ENCODE measurements at places on chromosomes 5 and 9.

DNA sequence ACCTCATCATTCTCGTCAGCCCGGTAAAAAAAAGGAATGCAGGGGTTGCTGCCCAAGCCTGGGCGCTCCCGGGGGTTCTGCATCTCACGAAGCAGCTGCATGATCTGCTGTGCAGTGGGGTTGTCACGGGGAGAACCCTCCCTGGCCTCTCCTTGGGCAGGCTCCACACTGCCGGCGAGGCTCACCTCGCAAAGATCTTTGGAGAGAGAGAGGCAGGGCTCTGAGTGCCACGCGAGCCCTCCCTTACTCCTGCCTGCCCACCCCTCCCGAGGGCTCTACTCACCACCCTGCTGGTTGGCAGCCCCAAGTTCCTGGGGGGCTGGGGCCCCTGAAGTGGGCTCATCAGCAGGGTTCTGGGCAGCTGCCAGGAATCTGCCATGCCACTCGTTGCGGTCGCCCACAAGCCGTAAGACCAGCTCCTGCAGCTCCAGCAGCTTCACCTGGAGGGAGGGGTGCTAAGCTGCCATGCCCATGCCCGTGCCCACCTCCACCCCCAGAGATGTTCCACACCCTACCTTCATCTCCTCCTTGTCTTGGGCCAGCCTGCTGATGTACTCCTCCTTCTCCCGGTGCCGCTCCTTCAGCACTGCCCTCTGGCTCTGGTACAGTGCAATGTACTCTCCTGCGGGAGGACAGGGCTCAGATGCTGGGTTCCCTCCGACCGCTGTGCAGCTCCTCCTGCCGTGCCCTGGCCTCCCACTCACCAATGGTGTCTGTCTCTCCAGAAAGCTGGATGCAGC lies 18.6 kb downstream of the GOLGA2 start:
- no peak for DNase-seq

DNA sequence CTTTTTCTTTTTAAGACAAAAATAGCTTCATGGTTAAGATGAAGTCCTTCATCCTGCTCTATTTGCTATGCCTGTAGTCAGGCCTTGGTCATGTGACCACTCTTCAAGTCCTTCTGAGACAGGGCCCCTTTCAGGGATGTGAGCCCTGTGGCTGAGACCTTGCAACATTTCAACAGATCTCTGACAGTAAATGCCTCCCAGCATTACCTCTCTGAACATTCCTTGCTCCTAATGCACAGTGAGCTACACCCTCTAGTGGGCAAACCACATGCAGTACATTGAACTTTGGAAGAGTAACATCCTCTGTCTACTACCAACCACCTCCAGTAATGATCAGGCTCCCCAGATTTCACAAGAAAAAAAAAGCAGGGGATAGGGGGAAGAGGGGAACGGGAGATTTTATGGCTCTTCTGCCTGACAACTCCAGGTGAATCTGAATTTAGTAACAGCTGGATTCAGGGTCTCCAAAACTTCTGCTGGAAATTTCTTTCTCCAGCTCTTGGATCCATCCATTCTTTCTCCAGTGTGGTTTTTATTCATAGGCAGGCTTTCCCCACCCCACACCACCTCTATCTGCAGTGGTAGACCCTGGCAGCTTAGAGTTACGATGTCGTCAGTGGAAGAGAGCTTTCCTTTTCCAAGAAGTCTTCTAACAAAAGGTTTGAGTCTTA lies 8.9 kb upstream of the FBXO38 start:
- DNase-seq, result no peak

DNA sequence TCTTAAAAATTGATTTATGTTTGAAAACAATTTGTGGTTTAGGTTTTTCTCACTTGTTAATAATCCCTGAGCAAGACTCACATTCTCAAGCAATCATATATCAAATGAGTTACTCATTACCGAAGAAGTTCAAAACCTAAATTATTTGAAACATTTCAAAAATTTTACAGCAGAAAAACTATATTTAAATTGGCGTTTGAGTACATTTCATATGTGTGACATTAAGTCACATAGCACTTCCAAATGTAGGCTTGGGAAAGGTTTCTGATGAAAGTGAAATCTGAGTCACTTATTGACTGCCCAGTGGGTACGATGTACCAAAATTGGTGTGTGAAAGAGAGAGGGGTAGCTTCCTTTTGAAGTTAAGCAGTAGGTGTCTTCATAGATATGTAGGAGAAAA lies 411.4 kb upstream of the SGCD start:
- DNase-seq, result no peak

DNA sequence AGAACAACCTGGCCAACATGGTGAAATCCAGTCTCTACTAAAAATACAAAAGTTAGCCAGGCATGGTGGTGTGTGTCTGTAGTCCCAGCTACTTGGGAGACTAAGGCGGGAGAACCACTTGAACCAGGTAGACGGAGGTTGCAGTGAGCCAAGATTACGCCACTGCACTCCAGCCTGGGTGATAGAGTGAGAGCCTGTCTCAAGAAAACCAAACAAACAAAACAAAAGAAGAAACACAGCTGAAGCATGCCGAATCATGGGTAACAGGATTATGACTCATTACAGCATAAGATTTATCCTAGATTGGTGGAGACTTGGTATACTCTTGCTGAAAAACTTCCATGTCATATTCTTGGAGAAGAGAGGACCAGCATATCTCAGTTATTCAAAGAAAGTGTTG lies 236.7 kb upstream of the CCNH start:
- DNase-seq, result no peak

- DNase-seq, result no peak
Observed at GRCh38 chr5:91219803-91220371, 163.2 kb downstream of the ARRDC3 start.

DNA sequence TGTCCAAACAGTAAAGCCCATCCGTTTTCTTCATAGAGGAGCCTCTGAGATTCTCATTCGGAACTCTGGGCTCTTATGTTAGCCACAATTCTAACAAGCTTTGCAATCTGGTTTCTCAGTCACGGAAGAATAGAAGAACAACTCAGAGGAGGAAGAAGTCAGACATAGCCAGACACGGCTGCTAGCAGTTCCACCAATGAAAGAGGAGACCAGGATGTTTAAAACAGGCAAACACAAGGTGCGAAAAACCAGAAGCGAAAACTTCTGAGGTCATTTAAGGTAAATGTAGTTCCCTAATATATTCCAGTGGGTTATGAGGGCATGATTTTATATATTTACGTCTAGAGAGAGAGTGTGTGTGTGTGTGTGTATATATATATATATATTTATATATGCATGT lies 34.1 kb upstream of the GDNF start:
- no peak for DNase-seq

DNA sequence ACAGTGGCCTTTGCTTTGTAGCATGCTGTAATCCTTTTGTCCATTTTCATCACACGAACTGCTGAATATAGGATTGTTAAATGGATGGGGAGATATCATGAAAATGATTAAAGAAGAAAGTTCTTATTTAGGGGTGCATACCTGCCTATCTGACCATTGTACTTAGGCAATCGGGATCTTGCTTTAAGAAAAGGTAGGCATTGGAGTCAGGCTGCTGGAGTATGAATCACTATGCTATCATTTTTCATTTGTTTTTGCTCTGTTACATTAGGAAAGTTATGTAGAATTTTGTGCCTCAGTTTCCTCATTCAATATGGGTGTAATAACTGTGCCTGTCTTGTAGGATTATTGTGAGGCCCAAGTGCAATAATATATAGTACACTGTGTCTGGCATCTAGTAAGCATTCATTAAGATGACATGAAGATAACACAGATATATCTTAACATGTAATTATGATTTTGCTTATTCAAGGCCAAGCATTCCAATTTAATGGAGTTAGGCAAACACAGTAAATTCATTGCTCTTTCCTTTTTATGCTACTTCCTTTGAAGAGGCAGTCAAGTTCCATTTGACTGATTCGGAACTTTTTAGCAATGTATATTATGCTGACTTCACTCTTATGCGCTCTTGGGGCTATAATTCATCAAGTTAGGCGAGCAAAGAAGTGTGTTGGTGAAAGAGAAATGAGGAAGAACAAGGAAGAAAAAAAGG lies 109.9 kb upstream of the CDKN2B start:
- DNase-seq, result no peak

GRCh38 chr5:33240558-33240957 lies 200.2 kb upstream of the TARS1 start:
- no peak for DNase-seq

GRCh38 chr5:157748760-157749461 lies 5.4 kb downstream of the LSM11 start:
- DNase-seq, result peak; percentile 56

DNA sequence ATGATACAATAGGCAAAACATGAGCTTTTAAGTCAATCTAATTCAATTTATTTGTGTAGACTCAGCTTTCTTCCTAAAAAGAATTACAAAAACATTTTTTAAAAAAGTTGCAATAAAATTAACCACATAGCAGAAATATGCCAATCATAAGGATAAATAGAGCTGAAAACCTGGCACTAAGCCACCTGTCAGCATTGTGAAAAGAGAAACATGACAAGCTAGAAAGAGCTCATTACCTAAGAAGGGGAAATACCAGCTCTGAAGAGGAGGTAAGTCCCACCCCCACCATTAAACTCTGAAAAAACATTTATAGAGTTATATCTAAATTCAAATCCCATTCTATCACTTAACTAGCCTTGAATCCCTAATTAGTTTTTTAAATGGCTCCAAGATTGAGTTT lies 372.9 kb downstream of the OSTF1 start:
- DNase-seq, result no peak

GRCh38 chr9:31500422-31500821 lies 884.0 kb upstream of the ACO1 start:
- DNase-seq, result no peak

DNA sequence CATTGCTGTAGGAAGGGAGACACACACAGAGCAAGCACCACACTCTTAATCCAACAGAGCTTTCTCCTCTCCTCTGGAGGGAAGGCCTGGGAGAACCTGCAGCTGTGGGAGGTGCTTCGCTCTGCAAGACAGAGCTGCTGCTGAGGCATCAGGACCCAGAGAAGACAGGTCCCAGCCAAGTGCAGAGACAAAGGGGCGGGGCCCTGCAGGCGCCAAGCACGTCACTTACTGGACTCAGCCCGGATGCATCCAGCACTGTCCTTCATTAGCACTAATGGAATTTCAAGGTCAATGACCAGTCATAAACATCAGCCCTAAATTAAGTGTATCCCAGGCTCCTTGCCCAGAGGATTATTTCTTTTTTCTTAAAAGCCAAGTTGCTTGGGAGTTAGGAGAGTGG lies 337.1 kb upstream of the PANK3 start:
- DNase-seq, result no peak

GRCh38 chr5:88518131-88519016 lies 249.7 kb upstream of the TMEM161B start:
- DNase-seq, result no peak

GRCh38 chr5:170438581-170438980 lies 49.4 kb upstream of the KCNMB1 start:
- no peak for DNase-seq

DNA sequence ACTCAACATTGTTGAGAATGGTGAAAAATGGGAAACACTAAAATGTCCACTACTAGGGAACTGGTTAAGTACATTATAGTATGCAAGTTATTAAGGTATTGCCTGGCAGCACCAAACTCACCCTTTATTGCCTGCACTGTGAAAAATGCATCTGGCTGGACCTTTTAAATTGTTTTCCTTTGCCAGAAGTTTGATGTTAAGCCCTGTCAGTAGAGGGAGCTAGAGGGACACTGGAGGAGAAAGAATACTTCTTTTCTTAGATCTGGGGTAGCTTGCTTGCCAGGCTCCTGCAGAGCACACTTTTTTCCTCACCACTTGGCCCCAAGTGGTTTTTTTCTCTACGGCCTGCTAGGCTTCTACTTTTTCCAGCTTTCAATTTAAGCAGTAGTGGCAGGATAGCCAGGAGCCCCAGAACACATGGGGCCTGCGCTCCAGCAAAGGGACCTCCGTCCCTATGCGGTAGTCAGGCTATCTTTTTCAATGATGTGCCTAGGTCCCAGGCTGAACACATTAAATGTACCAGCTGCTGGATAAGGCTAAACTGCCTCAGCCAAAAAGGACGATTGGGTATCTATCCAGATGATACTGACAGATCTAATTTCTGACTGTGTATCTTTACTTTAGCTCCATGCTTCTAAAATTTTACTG lies 8.0 kb upstream of the HABP4 start:
- DNase-seq, result no peak

DNA sequence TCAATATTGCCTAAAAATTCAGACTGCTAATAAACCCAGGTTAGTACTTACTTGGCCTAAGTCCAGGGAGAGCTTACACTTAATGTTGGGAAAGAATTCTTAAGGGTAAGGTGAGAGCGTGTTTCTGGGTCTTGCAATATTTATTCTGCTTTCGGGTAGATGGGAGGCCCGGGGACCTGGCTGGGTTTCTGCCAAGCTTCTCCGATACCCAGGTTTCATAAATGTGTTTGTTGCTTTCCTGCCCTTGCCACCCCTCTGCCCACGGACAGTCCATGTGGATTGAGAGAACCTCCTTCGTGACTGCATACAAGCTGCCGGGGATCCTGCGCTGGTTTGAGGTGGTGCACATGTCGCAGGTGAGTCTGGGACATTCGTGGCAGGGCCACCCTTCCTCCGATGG lies 48.4 kb upstream of the FOXI1 start:
- no peak for DNase-seq

GRCh38 chr5:81177061-81177460 lies 56.1 kb upstream of the CKMT2 start:
- no peak for DNase-seq
